ENCODE measurements at places on chromosomes 5 and 9.

GRCh38 chr5:40746703-40747102, 9.1 kb downstream of the TTC33 start:
- no peak for DNase-seq

DNA sequence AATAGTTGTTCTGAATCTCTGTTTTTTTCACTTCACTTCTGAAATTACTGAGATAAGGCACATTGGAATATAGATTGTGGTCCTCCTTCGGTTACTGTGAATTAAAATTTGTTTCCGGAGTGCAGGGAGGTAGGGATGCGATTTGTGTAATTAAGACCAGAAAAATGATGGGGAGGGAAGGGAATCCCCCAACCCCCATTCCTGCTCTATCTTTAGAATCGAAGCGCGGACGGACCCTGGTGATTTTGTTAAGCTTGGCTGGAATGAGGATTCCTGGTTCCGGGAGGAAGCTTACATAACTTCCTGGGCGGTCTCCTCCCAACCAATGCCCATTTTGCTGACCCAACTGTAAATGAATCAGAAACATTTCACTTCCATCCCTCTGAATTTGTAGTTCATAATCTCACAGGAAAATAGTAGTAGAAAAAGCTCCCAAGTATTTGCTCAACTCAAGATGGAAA, 220.1 kb upstream of the MSX2 start:
- no peak for DNase-seq

DNA sequence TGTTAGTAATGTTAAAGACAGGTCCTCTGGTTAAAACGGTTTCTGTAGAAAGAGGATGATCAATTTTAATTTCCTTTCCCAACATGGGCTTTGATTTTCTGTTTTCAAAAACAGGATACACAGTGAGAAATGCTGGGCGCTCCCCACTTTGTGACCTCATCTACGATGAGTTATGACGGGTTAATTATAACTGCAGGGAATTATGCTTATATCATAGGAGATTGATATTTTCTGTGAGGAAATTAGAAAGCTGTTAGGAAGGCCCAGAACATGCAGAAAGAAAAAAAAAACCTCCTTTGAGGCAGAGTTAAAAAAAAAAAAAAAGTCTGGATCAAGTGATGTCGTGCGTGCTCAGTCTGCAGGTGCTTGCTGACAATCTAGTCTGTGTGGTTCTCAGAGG, 176.8 kb upstream of the OTULINL start:
- no peak for DNase-seq

DNA sequence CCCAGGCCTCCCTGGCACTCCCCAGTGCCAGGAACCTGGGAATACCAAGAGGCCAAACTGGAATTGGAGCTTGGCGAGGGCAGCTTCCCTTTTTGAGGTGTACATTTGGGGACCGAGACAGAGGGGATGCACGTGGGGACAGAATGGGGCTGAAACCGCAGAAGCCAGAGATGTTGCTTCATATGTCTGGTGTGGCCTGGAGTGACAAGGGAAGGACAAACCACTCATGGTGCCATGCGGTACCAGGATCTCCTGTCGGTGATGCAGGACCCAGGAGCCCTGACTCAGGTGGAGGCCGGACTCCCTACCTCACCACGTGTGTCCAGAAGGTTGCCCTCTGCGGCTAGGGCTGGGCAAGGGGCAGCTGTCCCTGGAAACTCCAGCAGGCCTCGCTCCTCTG, 4.0 kb upstream of the CSF2 start:
- DNase-seq, result no peak

DNA sequence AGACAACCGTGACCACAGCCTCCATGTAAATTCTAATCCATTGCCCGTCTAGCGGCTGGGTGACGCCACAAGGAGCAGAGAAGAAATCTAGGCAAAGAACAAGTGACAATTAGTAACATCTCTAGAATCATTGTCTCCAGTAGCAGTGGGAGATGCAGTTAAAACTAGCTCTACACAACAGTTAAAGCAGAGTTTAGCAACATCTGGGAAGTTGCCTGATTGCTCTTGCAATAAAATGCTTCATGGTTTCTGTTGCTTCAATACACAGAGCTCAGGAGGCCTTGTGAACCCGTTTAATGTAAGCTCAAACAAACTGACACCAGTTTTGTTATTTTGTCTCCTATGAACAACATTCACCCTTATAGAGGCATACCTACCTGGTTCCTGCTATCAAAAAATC, 369.8 kb upstream of the PDE4D start:
- no peak for DNase-seq

GRCh38 chr5:138568061-138568824, 7.0 kb downstream of the HSPA9 start:
- DNase-seq, result no peak

- DNase-seq, result no peak
Measured at GRCh38 chr5:62460578-62460983, 48.0 kb downstream of the IPO11 start.

DNA sequence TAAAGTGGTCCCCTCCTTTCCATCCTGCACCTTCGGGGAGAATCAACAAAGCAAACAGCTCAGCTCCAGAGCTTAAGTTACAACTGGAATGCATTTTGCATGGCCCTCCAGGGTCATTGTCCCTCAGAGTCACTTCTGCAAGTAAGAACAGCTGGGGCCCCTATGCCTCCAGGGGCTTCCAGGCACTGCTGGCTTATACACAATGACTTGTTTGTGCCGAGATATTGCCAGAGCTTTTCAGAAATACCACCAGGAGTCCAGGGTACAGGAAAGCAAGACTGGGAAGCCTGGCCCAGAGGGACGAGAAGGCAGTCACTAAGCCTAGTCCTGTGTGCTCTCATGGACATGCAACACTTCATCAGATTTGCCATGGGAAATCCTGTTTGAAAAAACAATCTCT, 11.3 kb downstream of the FRMD3 start:
- no peak for DNase-seq

DNA sequence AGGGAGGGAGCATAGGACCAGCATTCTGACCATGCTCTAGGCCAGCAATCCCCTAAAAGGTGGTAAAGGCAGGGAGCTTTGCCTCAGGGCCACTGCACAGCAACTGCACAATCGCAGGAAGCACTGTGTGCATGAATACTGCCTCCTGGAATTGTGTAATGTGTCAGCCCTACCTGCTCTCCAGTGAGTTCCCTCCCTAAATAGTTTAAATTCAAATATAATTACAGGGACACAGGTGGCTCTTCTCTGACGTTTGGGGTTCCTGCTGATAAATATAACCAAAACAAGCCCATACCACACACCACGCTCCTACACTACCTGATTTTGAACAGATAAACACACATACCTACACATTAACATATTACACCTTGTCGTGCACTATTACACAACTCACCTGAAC, 9.0 kb downstream of the BAG1 start:
- DNase-seq, result no peak

DNA sequence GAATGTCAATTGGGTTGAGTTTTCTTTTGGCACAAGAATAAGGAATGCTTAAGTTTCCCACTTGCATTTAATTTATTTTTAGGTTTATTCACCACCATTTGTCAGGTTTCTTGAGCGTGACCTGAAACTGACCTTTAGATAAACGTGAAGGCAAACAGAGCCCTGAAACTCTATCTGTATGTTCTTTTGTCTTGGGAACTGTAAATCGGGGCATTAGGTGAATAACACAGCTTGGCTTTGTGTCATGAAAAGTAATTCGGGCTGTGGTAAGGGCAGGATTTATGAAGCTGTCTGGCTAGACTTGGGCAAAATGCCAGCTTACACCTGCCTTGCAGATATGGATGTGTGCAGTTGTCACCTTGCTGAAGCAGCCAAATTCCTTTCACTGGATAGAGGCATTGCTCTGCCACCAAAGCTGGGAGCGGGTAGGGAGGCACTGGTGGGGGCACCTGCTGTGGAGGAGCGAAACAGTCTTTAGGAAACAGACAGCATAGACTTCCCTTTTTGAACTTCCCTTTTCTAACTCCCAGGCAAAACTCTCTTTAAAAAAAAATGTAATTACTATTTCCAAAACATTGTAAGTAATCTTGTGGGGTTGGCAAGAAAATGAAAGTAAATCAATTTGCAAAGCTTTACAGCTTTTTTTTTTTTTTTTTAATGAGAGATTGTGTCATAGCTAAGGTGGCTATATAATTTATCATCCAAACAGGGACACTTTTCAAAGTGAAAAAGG, 545.2 kb downstream of the CSNK1G3 start:
- no peak for DNase-seq

GRCh38 chr9:96892131-96892530, 36.5 kb upstream of the NUTM2G start:
- DNase-seq, result no peak

GRCh38 chr5:159198063-159199036, 11.0 kb downstream of the RNF145 start:
- DNase-seq, result no peak

DNA sequence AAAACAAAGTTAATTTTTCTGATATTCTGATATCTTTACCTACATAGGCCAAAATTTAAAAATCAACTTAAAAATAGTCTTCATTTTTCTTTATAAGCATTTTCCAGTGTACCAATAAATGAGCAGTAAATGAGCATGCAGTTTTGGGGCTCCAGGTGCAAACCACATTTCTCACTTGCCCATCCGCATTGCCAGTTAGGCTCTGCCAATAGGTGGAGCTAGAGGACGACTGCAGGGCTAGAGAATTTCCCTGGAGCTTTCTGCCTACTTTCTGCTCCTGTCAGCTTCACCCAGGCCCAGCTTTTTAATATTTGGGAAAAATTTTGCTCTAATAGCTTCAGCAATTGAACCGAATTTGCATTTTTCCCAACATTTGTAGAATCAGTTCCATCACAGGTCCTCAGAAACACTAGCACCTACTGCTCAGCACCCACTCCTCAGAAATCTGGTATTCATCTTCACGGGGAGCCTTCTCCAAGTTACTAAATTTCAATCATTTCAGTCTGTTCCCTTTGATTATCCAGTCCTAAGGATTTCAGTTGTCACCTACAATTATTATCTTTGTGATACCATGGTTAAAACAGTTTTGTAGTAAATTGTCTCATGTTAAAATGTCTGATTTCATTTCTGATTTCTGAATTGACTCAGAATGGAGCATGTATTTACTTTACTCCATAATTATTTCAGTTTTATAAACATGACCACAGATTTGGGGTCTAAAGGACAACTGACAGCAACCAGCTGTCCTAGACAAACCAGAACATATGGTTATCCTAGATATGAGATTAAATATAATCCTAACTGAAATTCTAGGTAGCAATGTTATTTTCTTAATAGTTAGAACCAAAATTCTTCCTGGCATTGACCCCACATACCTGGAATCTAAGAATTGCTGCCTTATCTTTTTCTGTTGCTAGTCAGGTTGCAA, 104.6 kb upstream of the FAM174A start:
- peak; percentile 25 for DNase-seq

- DNase-seq, result no peak
Measured at GRCh38 chr5:91145333-91145620, 237.8 kb downstream of the ARRDC3 start.

- no peak for DNase-seq
Measured at GRCh38 chr9:111094958-111095357, 56.7 kb upstream of the LPAR1 start.

GRCh38 chr9:123411636-123412035, 55.6 kb downstream of the CRB2 start:
- no peak for DNase-seq

- DNase-seq, result no peak
Measured at GRCh38 chr5:104932431-104932830, 1369.8 kb upstream of the NUDT12 start.

DNA sequence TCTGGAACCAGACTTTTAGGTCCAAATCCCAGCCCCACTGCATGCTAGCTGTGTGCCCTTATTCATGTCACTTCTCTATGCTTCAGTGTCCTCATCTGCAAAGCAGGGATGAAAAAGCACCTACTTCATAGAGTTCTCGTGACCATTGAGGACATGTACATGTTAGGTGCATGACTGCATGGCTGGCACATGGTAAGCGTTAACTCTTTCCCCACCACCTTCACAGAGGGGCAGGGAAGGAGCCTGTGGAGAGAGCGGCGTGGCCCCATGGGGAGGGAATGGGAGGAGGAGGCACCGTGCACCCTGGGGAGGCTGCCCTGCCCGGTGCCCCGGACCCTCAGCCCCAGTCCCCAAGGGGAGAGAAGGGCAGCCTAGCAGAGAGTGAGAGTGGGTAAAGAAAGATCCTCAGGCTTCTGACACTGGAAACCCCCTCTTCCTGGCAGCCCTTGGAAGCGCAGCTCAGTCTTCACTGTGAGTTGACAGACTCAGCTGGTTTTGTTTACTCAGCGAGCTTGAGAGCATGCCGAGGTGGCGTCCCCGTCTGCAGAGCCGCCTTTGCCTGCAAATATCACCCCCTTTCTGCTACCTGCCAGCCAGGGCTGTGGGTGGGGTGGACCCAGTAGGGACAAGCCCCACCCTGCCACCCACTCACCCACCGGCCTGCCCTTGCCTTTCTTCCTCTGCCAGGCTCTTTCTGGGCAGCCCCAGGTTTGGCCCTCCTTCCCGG, 10.6 kb upstream of the ANGPTL2 start:
- DNase-seq, result no peak

DNA sequence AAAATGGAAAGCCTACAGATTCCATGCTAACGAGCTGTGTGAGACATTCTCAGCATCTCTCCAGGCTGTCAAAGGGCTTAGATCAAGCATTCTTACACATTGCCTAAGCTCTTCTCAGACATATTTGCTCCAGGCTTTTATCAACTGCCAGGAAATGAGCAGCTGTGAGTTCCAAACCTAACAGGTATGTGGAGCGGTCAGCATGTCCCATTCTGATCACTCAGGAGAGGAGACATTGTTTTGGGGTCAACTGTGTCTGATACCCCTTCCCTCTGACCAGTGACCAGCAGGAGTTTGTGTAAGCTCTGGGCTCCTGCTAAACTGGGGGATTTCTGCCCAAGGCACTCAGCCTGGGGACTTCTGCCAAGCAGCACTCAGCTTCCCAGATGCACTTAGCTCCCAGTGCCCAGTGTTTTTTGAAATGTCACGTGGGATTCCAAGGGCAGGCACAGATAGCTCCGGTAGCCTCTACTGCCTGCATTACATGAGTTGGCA, 229.1 kb downstream of the SEC61B start:
- no peak for DNase-seq

DNA sequence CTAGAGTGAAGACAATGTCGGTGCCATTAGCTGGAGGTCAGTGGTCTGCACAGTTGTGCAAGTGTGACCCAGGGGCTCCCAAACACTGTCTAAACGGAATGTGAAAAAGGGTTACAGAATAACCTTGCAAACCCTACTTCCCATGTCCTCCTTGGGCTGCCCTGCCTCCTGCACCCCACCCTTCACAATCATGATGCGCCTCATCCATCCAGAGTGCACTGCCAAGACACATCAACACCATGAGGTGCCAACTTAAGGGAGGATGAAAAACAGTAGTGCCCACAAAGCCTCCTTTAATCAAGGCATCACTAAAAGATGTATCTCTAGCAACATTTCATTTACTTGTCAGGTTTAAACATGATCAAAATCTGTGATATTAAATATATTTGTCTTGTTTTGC, 87.1 kb downstream of the SETX start:
- no peak for DNase-seq

DNA sequence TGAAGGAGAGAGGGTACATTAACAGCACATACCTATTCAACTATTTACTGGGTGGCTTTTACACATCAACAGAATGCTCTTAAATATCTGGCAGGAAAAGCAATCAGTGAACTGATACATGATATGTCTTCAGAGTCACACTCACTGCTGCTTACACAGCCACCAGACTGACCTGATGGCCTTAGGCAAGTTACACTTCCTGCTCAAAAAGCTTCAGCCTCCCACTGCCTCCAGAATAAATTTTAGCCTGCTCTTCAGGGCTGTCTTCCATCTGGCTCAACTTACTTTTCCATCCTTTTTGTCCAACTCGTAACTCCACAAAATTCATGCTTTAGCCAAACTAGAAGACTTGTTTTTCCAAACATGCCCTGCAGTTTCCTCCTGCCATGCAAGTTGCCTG, 10.7 kb downstream of the LOX start:
- DNase-seq, result no peak

- no peak for DNase-seq
Measured at GRCh38 chr9:134949681-134950385, 32.1 kb upstream of the FCN1 start.

Measured in activated T-cell treated with anti-CD3 and anti-CD28 coated beads for 48 hours (primary cell).